ENCODE measurements at places on chromosomes 7 and 10.
A peak's percentile ranks its signal among the peaks of the same experiment; 100 is the strongest.

GRCh38 chr10:45470098-45471012 lies 96.3 kb downstream of the ALOX5 start:
- peak; percentile 83 for DNase-seq

- no peak for DNase-seq
These were observed 37.8 kb upstream of the RAPGEF5 start for GRCh38 chr7:22394739-22395138.

DNA sequence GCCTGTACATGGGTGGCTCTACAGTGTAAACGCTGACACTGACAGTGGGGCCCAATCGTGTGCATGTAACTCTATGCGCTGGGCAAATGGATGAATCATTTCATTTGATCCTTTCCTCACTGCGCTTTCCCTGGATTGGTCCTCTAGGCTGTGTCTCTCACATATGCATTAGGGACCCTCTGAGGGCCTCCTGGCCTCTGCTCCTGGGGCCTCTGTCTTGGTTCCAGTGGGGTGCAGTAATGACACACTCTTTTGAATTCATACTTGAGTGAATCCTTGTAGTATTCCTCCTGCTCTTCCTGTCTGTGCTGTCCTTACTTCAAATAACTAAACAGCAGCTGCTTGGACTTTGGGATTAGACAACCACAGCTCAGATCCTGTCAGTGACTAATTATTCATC lies 176.5 kb upstream of the ADO start:
- DNase-seq, result no peak

GRCh38 chr7:102814025-102814471 lies 65.2 kb downstream of the FAM185A start:
- DNase-seq, result no peak

GRCh38 chr7:39045231-39045630 lies 67.5 kb downstream of the POU6F2 start:
- DNase-seq, result no peak

DNA sequence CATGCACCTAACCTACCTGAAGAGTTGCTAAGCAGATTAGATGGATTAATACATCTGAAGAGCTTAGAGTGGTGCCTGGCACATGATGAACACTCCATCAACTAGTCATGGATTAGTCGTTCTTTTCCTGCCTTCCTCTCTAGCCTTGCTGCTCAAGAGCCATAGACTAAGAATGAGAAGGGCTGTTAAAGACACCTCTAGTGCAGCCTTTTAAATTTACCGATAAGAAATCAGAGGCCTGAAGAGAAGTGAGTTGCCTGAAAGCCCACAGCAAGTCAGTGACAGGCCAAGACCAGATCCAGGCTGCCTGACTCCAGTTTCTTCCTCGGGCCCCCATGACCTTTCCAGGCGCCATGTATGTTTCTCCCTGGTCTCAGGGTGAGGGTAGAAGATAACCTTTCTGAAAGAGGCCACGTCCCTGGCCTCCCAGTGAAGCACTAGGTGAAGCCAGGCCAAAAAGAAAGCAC lies 6.5 kb downstream of the TSPAN15 start:
- DNase-seq, result no peak

GRCh38 chr10:51542853-51543252 lies 156.5 kb downstream of the CSTF2T start:
- no peak for DNase-seq

- peak; percentile 50 for DNase-seq
These were observed 88.9 kb upstream of the KLF6 start for GRCh38 chr10:3873728-3874461.

DNA sequence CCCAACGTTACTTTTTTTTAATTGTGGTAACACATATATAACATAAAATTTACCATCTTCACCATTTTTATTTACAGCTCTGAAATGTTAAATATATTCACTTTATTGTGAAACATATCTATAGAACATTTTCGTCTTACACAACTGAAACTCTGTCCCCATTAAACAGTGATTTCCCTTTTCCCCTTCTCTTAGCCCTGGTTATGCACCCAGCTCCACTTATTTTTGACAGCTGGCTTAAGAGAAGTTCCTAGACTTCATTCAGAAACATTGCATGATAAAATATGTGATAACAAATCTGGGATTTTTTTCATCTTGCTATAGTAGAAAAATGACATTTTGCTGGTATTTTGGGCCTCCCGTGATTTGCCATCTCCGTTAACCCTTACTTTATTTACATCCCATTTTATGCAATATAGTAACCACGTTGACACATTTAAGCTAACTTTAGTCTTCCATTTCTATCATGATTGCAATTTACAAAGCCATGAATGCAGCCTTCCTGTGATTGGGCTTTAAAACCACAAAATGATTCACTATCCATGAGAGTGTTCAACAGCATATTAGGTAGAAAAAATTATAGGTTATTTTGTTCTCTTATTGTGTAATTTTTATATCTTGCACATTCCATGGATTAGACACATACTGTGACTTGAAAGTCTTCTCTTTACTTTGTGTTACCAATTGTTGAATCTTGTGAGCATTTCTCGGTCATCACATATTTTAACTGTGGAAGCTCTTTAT lies 139.6 kb downstream of the SND1 start:
- peak; percentile 38 for DNase-seq

- DNase-seq, result peak; percentile 53
These were observed 3.5 kb downstream of the SH2D4B start for GRCh38 chr10:80540981-80541750.

DNA sequence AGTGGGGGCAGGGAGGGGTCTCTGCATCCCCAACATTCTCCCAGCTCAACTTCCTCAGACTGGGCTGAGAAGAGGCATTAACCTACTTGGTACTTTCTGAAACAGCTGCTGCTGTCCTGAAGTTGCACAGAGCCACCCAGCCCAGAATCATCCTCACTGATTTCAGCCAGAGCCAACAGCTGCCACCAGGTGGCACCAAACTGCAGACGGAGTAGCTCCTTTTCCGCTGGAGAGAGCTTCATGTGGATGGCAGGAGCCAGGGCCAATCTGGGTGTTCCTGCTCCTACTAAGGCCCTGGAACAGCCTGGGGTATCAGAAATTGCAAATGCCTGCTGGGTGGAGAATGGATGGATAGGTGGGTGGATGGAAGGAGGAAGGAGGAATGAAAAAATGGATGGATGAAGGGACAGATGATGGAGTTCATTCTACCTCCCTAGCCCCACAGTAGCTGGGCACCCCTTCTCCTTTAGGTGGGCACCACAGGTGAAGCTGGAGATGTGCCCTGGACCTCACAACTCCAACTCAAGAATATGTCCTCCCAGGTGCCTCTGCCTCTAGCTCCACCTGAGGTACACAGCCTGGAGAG lies 11.8 kb upstream of the DRGX start:
- peak; percentile 77 for DNase-seq

- no peak for DNase-seq
These were observed 1.1 kb upstream of the HSPA12A start for GRCh38 chr10:116743266-116744064.

- no peak for DNase-seq
These were observed 757 bp downstream of the ANKIB1 start for GRCh38 chr7:92246360-92247101.

DNA sequence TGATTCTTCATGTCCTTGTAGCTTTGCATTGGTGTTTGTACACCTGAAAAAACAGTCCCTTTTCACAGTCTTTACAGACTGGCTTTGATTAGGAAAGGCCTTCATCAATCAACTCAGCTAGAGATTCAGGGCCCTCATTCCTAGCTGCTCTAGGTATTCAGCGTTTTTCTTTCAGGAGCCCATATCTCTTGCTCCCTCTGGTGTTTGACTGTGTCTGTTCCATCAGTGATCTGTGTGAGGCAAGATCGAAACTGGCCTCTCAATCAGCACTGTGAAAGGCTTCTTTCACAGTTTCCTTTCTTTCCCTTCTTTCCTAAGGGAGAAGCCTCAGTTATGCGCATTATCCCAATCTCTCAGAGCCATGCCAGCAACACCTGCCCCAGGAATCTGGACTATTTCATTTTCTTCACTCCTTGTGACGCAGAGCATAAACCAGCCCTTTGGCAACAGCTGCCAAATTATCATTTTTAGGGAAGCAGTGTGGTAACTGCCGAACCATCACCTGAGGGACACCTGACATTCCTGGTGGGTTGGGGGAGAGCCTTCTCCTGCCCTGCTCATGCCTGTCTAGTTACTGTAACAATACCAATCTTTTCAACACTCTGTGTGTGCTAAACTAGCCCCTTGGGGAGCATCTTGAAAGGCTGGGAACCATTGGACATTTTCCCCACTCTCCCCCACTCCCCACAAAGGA lies 75.7 kb upstream of the CCDC71L start:
- peak; percentile 73 for DNase-seq

DNA sequence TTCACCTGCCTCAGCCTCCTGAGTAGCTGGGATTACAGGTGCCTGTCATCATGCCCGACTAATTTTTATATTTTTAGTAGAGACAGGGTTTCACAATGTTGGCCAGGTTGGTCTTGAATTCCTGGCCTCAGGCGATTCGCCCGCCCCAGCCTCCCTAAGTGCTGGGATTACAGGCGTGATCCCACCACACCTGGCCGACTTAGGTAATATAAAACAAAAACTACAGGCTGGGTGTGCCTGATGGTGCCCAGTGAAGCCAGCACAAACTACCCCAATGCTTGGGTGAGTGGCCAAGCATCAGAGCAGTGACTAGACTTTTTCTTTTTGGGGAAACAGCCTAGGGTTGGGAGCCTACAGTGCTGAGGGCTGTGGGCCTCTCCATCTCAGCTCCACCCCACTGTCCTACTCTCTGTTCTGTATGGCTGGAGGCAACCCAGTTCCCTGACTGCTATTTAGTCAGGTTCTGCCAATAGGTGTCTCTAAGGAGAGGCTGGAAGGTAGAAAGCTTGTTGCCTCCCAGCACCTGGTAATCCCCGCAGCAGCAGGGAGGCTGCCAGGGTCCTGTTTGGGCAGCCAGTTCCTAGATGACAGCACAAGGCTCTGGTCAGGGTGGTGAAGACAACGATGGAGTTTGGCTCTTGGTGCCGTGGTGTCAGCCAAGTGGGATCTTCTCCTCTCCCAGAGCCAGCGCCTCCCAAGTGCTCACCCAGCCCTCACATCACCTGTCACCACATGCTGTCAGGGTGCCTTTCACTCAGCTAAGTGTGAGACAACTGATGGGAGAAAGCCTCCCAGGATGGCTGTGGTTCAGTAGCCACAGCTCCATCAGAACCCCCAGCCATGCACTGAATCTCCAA lies 10.4 kb upstream of the NACAD start:
- DNase-seq, result no peak

DNA sequence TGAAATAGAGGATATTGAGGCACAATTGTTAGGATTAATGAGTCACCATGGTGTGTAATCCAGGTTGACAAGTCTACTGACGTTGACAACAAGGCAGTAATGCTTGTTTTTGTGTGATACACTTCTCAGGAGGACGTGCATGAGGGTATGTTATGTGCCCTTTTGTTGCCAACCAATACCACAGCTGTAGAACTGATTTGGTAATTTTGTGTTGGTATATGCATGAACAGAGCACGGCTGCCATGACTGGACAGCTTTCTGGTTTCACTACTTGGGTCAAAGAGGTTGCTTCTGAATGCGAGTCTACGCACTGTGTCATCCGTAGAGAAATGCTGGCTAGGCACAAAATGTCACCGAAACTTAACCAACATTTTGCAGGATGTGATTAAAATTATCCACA lies 32.9 kb downstream of the PHTF2 start:
- no peak for DNase-seq

GRCh38 chr10:3478153-3478552 lies 305.6 kb upstream of the PITRM1 start:
- DNase-seq, result no peak

GRCh38 chr7:128437426-128438332 lies 18.0 kb upstream of the HILPDA start:
- peak; percentile 85 for DNase-seq

GRCh38 chr10:95567903-95568630 lies 6.9 kb upstream of the SORBS1 start:
- no peak for DNase-seq

GRCh38 chr10:60465801-60466200 lies 76.1 kb upstream of the ANK3 start:
- DNase-seq, result no peak

DNA sequence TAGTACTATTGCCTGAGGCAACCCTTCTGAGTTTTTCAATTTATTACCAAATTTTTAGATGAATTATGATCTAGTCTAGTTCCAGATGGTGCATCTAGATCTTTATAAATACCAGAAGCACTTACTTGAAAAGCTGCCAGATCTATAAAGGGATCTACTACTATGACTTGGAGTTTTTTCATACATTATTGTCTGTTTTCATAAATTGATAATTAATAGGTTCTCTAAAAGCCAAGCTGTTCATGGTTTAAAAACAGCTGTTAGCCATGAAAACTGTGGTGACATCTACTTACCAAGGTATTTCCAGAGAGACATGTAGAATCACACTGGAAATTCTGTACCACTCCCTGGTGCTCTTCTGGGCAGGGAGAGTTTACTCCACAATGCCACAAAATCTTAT lies 786.5 kb upstream of the C7orf33 start:
- no peak for DNase-seq

- DNase-seq, result no peak
These were observed 252.8 kb upstream of the YAE1 start for GRCh38 chr7:39313376-39313775.

DNA sequence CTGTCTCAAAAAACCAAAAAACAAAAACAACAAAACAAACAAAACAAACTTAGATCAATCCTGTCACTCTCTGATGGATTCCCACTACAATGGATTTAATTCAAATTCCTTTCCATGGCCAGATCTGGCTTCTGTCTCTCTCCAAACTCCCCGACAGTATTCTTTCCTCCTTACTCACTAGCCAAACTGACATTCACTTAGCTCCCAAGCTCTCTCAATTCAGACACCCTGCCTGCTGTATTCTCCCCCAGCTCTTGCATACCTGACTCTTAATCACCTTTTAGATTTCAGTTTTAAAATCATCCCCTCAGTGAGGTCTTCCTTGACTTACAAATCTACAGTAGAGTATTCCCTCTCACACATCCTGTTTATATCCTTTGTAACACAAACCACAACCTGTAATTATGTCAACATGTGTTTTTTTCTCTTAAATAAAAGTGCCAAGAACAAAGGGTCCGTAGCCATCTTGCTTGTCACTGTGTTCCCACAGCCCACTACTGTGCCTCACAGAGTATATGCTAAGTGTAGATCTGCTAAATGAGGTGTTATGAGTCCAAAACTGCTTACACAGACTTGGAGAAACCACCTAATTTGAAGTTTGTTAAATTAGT lies 14.4 kb downstream of the HERPUD2 start:
- no peak for DNase-seq

Data from NB4 (cell line).